ENCODE measurements at places on chromosomes 3 and 15.

GRCh38 chr3:72447059-72447946, 400.9 kb downstream of the SHQ1 start:
- H3K4me1 ChIP-seq, result peaks cover 29% of the 10 kb centered on the region
- no peak overlapping the region for H3K4me3 ChIP-seq
- DNase-seq, result peak; percentile 92
- H3K27me3 ChIP-seq, result no peaks in the 10 kb centered on the region

DNA sequence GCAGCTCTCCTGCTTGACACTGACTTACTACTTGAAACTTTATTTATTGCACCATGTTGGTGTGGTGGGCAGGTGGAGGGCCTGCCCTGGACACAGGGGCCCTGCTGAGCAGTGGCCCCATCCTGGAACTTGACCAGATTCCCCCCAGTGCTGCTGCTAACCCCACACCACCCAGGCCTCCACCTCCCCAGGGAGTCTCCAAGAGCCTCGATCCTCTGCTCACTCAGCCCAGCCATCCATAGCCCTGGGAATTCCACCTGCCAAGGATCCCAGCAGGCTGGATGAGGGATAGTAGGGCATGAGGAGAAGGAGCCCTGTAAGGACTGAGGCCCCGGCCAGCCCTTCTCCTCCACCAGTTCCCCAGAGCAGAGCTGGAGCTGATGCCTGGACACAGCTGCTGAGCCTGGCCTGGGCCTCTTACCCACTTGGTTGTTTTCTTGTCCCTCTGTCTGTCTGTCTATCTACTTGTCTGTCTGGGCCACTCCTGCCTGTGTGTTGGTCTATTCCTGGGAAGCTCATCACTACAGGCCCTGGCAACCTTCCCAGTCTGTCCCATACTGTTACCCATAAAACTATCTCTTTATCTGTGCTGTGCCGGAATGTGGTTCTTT, 2.8 kb downstream of the CHAC1 start:
- H3K4me1 ChIP-seq, result peaks cover 14% of the 10 kb centered on the region
- DNase-seq, result no peak
- no peak overlapping the region for H3K4me3 ChIP-seq
- H3K27me3 ChIP-seq, result no peaks in the 10 kb centered on the region
- H3K36me3 ChIP-seq, result no peaks in the 10 kb centered on the region
- H3K27ac ChIP-seq, result no peak overlapping the region

DNA sequence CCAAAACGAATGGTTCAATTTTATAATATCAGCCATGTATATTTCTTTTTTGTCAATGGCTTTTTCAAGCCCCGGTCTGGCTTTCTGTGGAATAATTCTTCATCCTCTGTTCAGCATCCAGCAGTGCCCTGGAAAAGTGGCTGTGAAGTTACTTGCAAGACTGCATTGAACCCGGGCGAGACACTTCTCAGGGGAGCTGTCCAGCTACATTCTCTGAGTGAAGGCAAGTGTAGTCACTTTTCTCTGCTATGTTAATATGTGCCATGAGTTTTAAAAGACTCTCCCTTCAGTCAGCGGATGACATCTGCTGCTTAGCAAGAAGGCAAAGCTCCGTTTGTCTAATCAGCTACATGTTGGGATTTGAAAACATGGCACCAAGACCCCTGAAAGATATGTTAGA, 81.3 kb upstream of the RGMA start:
- no peak overlapping the region for H3K4me3 ChIP-seq
- no peaks in the 10 kb centered on the region for H3K36me3 ChIP-seq
- H3K27me3 ChIP-seq, result no peaks in the 10 kb centered on the region
- H3K4me1 ChIP-seq, result no peaks in the 10 kb centered on the region
- DNase-seq, result no peak

GRCh38 chr15:78421238-78421965, 16.6 kb upstream of the IREB2 start:
- no peak overlapping the region for H3K4me3 ChIP-seq
- H3K4me1 ChIP-seq, result no peaks in the 10 kb centered on the region
- H3K27ac ChIP-seq, result no peak overlapping the region
- DNase-seq, result no peak
- H3K36me3 ChIP-seq, result no peaks in the 10 kb centered on the region

DNA sequence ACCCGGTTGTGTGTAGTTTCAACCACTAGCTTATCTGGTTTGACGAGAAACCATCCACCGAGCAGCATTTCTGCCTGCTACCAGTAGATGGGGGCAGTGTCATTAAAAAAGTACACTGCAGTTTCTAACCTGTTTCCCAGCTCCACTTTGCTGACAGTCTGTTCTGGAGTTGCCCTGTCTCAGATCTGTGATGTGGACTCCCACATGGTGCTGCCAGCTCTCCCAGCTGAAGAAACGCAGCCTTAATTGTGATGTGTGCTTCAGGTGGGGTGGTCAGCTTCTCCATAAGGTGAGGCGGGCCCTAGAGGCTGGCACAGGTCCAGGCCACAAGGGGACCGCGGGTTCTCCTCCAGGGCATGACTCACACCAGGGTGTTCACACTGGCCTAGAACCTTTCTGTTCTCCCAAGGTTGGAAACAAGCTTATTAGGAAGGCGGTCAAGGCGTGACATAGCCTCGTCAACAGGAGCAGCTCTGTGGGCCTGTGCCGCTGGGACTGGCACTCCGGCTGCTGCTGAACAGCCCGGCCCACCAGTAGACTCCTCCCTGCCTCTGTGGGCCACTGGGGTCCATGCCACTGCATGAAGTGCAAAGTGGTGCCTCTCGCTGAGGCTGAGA, 2.9 kb upstream of the FAM43A start:
- H3K36me3 ChIP-seq, result no peaks in the 10 kb centered on the region
- peak; percentile 83 for DNase-seq
- no peak overlapping the region for H3K4me3 ChIP-seq
- peaks cover 7% of the 10 kb centered on the region for H3K27me3 ChIP-seq
- peak overlapping the region; percentile 13 for H3K27ac ChIP-seq

- H3K27me3 ChIP-seq, result no peaks in the 10 kb centered on the region
- H3K4me1 ChIP-seq, result no peaks in the 10 kb centered on the region
- H3K4me3 ChIP-seq, result no peak overlapping the region
- H3K36me3 ChIP-seq, result no peaks in the 10 kb centered on the region
- H3K27ac ChIP-seq, result peak overlapping the region; percentile 32
Observed at GRCh38 chr15:65054333-65055200, 9.4 kb downstream of the SLC51B start.

DNA sequence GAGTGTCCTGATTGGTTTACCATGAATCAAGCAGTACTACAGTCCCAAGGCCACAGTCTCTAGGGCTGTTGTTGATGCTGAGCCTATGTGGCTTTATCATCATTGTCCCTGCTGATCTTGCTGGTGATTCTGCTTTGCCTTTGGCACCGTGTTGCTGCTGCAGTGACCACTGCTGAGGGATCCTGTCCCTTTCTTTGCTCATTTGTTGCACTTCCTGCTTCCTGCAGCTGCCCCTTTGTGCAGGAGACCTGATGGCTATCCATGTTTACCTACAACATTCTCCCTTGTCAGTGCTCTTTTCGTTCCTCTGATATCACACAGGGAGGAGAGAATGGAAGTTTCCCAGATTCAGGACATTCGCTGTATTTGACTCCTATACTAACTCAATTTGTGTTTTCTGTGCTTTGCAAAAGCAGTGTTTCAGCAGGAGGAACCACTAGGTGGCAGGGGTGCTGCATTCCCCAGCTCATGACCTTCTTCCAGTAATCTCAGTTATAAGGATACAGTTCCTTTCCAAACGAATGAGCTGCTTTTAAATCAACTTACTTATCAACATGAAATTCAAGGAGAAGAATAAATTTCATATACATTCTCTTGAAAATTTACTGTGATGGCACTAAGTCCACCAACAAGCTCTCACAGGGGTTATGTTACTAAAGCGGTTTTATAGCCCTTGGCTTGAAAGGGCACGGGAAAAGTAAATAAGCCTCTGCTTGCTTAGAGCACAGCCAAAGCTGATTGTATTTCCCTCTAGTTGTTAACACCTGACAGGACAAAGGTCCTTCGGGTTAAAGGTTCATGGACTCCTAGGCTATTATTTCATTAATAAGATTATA, 9.7 kb upstream of the THUMPD3 start:
- no peak overlapping the region for H3K4me3 ChIP-seq
- DNase-seq, result peak; percentile 75
- H3K27ac ChIP-seq, result peak overlapping the region; percentile 59
- no peaks in the 10 kb centered on the region for H3K4me1 ChIP-seq

- DNase-seq, result peak; percentile 14
- H3K4me3 ChIP-seq, result no peak overlapping the region
- no peak overlapping the region for H3K27ac ChIP-seq
Observed at GRCh38 chr15:84835661-84836337, 18.6 kb downstream of the ALPK3 start.

All from adrenal gland (tissue), 19 donors.